ENCODE measurements at places on chromosomes 13 and 19. TPM values are rescaled to one million over a fixed set of nuclear protein-coding genes. Genes with fewer than 3 reads are reported as not detected.

The LYL1 gene
- total RNA-seq, result 1.3 TPM

The SULT2A1 gene
- not detected for total RNA-seq

The ZNF550 gene
- total RNA-seq, result 9.7 TPM

The C19orf85 gene
- total RNA-seq, result not detected

The PRR22 gene
- total RNA-seq, result 0.26 TPM

The F7 gene
- not detected for total RNA-seq

The GNA15 gene
- total RNA-seq, result 106 TPM

The TFPT gene
- 11.3 TPM for total RNA-seq

The TDRD3 gene
- total RNA-seq, result 12.4 TPM

The ADGRE3 gene
- not detected for total RNA-seq

The CGB5 gene
- total RNA-seq, result 0.26 TPM
